ENCODE measurements at places on chromosomes 1 and 21.

DNA sequence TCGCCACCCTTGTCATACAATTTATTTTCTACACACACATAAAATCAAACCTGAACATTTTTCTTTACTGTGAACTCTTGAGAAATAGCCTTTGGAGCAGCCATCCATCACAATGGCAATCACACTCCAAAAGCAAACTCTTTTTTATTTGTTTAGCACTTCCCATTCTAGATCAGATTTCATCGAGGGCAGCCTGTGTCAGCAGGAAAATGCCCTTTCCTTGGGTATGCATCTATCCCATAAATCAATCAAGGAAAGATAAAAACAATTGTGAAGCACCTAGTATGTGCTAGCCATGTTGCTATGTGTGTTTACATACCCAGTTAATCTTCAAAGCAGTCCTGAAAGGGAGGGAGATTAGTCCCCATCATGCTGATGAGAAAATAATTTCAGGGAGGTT lies 484.1 kb upstream of the USP24 start:
- no peak for DNase-seq

GRCh38 chr21:46181436-46181835 lies 2.8 kb downstream of the SPATC1L start:
- DNase-seq = no peak

DNA sequence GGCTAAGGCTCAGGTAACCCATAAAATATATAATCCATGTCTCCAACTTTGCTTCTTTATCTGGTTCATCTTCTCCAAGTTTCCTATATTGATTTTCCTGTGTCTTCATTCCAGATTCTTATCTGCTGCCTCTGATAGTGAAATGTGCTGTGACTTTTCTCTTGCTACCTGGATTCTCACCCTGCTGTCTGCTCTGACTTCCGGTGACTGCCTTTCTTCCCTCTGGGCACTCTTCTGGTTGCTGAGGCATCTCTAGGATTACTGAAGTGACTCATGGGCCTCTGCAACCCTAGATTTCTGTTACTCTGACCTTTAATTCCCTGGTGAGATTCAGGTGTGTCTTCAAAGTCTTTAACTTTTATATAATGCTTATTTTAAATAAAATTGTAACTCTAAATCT lies 46.9 kb downstream of the GIPC2 start:
- DNase-seq = no peak

- DNase-seq = no peak
These were observed 99.4 kb upstream of the SLC45A1 start for GRCh38 chr1:8218351-8219092.

DNA sequence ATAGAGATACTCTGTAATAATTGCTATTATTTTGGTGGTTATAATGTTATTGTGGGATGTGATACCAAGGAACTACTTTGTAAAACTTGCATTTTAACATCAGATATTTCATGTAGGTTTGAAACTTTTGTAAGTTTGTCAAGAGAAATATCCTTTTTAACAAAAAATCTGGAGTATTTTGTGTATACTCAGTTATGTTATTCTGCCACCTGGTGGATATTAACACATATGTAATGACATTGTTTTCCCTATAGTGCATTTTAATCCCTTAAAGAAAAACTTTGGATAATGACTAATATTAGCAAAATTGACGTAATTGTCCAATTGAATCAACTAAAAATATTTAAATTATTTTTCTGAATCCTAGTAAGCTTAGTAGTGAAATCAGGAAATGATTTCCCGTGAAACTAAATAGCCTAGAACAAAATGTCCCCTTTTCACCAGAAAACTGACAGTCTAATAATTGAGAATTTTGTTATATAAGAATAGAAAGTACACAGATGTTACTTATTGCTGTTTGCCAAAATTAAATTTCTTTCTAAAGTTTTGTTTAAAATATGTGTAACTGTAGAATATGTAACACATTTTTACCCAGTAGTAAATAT lies 39.6 kb downstream of the KCTD3 start:
- no peak for DNase-seq

GRCh38 chr1:186763107-186763506 lies 65.6 kb upstream of the PLA2G4A start:
- no peak for DNase-seq

- DNase-seq = no peak
These were observed 99.7 kb downstream of the UBR4 start for GRCh38 chr1:19110257-19110927.

GRCh38 chr1:206469411-206469932 lies 804 bp upstream of the IKBKE start:
- no peak for DNase-seq

GRCh38 chr1:151048645-151049032 lies 1.1 kb downstream of the C1orf56 start:
- DNase-seq = no peak

- DNase-seq = no peak
These were observed 14.8 kb downstream of the LRRC41 start for GRCh38 chr1:46288485-46289133.

All from activated CD8-positive, alpha-beta memory T cell treated with anti-CD3 and anti-CD28 coated beads for 48 hours (primary cell).